CD4-positive, alpha-beta T cell treated with Interleukin-15 for 1 hour (primary cell): ENCODE measurements at places on chromosomes 2 and 18.

- DNase-seq: no peak
Observed at GRCh38 chr2:232898592-232899543, 28.8 kb downstream of the SNORC start.

- DNase-seq: no peak
Observed at GRCh38 chr18:5266721-5267120, 28.8 kb downstream of the ZBTB14 start.

DNA sequence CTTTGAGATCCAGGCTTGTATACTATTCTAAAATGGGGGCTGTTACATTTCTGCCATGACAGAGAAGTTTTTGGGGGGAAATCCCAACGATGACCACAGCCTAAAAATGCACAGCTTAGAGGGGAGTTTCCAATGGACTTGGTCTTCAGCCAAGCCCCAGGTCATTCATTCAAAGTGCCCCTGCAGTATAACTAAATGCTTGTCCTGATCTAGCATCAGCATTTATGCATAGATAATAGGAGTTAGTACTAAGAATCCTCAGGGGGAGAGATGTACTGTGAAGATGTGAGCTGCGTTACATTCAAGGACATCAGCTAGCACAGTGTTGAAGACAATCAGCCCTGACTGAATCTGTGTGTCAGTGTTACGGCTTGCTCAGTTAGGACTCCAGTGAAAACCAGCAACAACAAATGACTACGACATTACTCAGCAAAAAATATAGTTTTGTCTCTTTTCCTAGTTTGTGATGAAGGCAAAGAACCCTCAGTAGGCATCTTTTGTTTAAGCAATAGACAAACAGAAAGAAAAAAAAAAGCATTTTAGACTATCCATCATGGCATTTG lies 160.9 kb downstream of the ZEB2 start:
- DNase-seq: no peak

- DNase-seq: no peak
Observed at GRCh38 chr2:83970217-83970929, 488.7 kb downstream of the SUCLG1 start.

GRCh38 chr2:190098851-190099250 lies 36.3 kb upstream of the MSTN start:
- DNase-seq: no peak

DNA sequence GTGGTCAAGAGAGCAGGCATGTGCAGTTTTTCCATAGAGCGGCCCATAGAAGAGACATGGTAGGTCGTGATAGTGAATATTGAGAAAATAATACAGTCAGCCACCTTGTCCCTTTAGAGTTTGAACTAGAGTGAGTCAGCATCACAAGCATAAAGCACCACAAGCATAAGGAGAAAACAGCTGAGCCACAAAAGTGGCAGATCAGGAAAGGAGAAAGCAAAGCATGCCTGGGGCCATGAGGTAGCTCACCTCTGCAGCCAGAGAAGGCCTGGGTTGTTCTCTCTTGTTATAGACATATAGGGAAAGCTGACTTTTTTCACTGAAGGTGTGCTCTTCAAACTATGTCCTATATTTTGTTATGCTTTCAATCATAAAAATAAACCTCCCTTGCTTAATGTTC lies 879.0 kb downstream of the DSC3 start:
- no peak for DNase-seq

DNA sequence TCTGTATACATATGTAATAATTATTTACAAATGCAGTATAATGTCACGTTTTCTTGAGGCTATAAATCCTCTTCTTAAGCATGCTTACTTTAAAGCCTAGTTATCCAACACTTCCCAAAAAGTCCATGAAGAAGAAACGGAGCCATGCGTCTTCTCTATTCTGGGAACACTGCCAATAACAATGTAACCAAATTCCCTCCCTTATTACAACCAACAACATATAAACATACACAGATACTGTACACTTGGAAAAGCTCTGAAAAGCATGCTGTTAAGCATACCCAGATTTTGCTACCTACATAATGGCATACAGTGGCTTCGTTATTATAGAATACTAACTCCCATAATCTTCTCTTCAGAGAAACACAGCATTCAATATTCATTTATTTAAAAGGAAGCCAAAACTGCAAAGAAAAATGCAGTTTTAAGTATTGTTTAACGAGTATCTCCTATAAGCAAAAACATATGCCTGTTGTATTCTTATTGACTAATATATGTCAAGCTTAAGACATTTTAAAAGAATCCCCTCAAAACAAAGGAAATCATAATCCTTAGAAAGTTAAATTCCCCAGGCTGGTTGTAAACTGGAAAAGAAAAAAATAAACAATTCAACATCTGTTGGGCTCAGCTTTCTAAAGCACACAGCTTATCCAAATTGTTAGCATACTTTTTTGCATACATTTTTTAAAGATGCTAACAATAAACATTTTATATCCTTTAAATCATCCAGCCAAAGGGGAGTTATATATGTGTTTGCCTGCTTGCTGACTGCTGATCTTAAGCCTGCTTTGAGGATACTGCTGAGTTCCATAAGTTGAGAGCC lies 83.4 kb downstream of the SLC25A12 start:
- DNase-seq: no peak

GRCh38 chr2:240168041-240168440 lies 27.6 kb upstream of the OTOS start:
- no peak for DNase-seq

- DNase-seq: no peak
Observed at GRCh38 chr2:233688341-233688740, 4.3 kb upstream of the UGT1A6 start.

- DNase-seq: no peak
Observed at GRCh38 chr2:128365217-128365905, 46.7 kb upstream of the HS6ST1 start.

DNA sequence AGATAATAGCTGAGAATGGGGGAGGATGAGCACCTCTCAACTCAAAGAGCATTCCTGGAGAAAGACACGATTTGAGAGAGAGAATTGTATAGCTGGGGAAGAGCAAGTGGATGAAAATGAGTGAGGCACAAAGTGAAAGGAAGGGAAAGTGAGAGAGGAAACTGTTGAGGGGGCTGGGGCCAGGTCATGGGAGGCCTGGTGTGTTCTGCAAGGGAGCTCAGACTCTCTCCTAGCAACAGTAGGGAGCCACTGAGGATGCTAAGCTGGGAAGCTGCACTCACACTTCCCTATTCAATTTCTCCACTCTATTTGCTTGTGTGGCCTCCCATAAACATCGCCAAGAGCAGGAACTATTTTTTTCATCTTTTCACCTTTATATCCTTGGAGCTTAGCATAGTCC lies 14.8 kb downstream of the EVA1A start:
- DNase-seq: no peak

- DNase-seq: no peak
Observed at GRCh38 chr2:38075507-38076151, at the start of gene CYP1B1. Gene CYP1B1 (minus strand): TSS chr2:38076151. CDS start chr2:38075388, 763 bp downstream.

DNA sequence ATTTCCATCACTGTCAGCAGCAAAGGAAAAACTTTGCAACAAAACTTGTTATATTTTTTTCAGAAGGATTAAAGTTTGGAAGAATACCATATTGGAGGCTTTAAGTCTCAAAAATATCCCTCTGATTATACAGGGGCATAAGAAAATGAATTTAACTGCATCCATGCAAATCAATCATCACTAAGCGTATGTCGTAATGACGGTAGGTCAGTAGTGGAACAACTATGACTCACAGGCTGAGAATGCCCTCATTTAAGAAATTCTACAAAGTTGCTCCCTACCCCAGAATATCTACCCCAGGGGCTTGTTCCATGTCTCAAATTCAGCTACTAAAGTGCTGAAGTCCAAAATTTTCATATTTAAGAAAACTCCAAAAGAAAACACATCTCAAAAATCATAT lies 12.5 kb upstream of the NAB1 start:
- DNase-seq: no peak
